ENCODE measurements at places on chromosomes 2 and 18.

GRCh38 chr2:27832396-27832795, 57.8 kb downstream of the RBKS start:
- no peak for DNase-seq

- DNase-seq: no peak
These were observed 54.6 kb downstream of the PIKFYVE start for GRCh38 chr2:208320686-208321085.

- no peak for DNase-seq
These were observed 5.2 kb upstream of the RSAD2 start for GRCh38 chr2:6872394-6872793.

GRCh38 chr2:188320861-188321260, 29.2 kb downstream of the GULP1 start:
- DNase-seq: no peak

GRCh38 chr2:169080250-169081069, 11.1 kb downstream of the DHRS9 start:
- no peak for DNase-seq

DNA sequence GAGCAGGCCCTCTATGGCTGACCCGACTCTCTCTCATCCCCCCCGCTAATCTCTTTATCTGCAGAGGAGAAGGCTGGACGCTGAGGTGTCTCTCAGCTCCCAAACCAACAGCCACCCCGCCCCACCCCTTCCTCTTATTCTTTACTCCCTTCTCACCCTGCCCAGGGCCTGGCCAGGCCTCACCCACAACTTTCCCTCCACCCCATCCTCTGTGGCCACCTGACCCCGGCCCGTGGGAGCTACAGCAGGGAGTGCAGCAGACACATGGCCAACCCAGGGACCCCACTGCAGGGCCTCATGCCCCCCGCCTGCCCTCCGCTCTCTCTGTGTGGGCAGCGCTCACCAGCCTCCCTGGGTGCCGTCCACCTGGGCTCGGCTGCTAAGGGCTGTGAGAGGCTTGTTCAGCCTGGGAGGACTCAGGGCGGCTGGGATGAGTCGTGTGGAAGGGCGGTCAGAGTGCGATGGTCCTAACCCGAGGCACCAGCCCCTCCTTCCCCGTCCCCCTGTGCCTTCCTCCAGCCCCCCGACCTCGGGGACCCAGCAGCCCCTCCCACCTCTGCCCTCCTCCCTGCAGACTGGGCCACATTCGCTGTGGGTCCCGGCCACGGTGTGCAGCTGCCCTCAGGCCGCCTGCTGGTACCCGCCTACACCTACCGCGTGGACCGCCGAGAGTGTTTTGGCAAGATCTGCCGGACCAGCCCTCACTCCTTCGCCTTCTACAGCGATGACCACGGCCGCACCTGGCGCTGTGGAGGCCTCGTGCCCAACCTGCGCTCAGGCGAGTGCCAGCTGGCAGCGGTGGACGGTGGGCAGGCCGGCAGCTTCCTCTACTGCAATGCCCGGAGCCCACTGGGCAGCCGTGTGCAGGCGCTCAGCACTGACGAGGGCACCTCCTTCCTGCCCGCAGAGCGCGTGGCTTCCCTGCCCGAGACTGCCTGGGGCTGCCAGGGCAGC, 6.8 kb downstream of the NEU4 start:
- DNase-seq: no peak

DNA sequence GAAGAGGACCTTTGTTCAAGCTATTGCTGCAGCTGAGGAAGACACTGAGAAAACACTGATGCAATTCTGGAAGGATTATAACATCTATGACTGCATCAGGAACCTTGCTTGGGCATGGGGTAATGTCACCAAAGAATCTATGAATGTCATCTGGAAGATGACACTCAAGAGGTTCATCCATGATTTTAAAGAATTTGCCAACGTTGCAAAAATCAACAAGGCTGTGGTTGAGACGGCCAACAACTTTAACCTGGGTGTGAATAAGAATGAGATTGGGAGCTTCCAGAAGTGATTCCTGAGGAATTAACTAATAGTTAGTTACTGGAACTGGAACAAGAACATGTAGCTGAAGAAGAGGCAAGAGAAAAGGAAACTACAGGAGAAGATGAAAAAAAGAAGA, 126.4 kb upstream of the SP5 start:
- DNase-seq: no peak

GRCh38 chr18:72871091-72871490, 3.3 kb upstream of the NETO1 start:
- no peak for DNase-seq
